Epithelial cell of esophagus (primary cell): ENCODE measurements at places on chromosomes 2 and 18.

GRCh38 chr2:134527381-134527780 is 191.4 kb downstream of the TMEM163 start:
- DNase-seq = no peak

GRCh38 chr2:126704434-126705160 is 48.6 kb downstream of the GYPC start:
- DNase-seq = no peak

- no peak for DNase-seq
These were observed 19.7 kb upstream of the GATA6 start for GRCh38 chr18:22149710-22150109.

DNA sequence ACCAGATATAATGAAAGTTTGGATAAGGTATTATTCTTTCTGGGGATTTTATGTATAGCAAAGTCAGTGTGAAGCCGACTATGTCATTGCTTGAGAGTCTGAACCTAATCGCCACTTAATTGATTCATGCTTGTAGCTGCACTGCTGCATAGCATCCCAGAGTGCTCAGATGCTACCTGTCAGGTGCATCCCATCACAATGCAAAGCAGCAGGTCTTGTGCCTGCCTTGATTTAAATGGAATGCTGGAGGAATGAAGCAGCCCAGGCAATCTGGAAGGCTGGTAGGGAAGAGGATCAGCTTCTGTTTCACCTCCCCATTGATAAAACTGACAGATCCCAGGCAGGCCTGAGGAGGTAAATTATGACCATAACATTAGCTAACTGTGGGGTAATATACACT is 40.4 kb upstream of the ATIC start:
- DNase-seq = no peak

- no peak for DNase-seq
These were observed 81.8 kb downstream of the INPP5D start for GRCh38 chr2:233141901-233142300.

DNA sequence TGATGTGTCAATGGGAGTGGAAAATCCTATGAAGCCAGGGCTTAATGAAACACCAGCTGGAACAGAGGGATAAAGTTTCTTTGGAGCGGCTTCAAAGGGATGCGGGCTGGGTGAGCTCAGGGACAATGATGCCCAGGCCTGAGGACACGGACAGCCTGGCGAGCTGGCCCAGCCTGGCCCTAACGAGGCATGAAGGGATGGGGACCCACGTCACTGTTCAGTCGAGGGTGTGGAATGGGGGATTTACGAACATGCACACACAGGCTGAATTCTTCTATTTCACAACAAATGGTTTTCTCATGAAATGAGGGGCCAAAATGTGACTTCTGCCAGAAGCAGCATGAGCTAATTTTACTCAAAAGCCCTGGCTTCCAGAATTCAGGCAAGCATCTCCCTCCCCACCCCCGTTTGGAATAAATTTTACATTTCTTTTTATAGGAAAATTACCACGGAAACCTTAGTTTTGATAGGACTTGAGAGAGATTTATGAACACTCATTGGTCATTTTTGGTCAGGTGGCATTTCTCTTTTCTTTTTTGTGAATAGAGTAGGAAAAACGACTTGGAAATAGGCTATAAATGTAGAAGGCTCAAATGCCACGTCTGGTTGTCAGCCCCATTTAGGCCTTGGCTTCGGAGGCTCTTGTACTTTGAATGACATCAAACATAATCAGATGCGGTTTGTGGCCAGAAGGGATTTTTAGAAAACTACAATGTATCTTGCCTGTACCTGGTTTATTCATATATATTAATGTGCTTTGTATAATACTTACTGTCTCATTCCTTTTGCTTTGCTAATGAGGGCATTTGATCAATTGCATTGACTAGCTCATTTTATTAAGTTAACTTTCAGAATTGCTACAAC is 893.8 kb upstream of the CELF4 start:
- no peak for DNase-seq

- no peak for DNase-seq
These were observed 411.1 kb downstream of the FIGN start for GRCh38 chr2:163324677-163325076.

GRCh38 chr18:54086046-54086802 is 138.2 kb downstream of the MBD2 start:
- no peak for DNase-seq

- no peak for DNase-seq
These were observed 39.8 kb downstream of the GREB1 start for GRCh38 chr2:11573418-11574175.

DNA sequence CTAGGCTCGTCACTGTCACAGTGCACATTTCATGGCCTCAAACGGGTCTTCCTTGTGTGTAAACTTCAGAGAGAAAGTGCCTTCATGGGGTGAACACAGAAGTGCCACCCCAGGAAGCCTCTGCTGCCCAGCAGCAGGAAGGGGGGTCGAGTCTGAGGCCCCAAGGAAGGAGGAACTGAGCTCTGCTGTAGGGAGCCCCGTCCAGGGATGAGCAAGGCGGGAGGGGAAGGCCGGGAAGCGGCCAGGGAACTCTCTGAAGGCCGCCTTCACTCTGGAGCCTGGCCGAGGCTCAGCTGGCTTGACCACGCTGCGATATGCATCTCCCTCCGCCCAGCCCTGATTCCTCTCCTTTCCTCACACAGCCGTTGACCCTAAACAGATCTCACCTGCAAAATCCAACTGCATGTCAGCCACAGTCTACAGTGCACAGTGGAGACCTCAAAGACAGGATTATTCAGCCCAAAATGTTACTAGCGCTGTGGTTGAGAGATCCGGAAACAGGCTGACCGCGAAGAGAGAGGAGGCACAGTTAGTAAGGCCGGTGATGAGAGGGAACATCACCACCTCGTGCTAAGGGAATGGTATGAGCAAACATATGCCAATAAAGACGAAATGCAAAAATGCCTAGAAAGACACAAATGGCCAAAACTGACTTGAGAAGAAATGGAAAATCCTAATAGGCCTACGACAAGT is 34.2 kb upstream of the CTDP1 start:
- no peak for DNase-seq

DNA sequence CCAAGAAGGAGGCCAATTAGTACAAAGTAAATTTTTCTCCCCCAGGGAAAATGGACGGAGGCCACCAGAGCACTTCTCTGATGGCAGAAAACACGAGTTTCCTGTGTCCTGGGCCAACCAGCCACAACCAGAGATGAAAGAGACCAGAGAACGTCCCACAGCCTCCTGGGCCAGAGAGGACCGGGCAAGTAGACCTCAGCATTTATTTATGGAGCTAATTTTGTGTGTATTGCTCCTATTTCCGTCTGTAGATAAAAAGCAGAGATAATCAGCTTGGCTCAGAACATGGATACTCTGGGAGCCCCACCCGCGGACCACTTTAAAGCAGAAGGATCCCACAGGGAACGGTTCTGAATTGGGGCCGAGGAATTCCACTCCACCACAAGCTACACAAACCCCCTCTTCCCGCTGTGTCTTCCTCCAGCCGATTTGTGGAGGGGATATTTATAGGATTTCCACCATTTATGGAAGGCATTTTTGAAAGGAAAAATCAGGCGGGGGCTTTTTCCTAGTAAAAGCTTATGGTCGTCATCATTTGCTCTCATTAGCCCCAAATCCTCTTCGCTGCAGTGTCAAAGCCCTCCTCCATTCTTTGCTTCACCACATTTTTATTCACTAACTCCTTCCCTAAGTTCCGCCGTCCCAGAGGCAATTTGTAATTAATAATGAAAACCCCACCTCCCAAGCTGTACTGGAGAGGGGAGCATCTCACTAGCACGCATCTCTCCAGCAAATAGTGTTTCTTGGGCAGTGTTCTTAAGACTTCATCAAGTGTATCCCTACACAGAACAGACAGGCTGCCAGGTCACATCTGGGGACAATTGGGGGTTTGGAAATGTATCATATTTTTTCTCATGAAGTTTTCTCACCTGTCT is 43.7 kb upstream of the TWIST2 start:
- no peak for DNase-seq

- no peak for DNase-seq
These were observed 80.9 kb downstream of the MGAT5 start for GRCh38 chr2:134334542-134335353.

- DNase-seq = no peak
These were observed 167.4 kb upstream of the RAB6C start for GRCh38 chr2:129812071-129812470.

- DNase-seq = no peak
These were observed 341.8 kb downstream of the CYRIA start for GRCh38 chr2:16323551-16324543.

DNA sequence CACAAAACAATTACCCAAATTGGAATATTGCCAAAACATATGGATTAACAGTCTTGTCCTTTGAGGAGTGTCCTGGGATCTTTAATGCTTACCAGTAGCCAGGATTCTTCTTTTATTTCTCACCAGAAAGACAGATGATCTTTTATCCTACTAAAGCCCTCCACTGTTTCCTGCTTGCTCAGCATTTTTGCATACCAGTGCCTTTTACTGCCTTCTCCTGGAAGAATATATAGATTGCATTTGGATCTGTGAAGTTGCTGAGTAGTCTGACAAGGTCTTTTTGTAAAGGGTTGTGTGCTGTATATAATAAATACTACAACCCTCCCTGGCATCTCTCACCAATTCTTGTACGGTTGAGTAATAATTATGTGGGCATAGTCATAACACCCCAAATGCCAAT is 652.2 kb downstream of the LRRTM4 start:
- DNase-seq = no peak

DNA sequence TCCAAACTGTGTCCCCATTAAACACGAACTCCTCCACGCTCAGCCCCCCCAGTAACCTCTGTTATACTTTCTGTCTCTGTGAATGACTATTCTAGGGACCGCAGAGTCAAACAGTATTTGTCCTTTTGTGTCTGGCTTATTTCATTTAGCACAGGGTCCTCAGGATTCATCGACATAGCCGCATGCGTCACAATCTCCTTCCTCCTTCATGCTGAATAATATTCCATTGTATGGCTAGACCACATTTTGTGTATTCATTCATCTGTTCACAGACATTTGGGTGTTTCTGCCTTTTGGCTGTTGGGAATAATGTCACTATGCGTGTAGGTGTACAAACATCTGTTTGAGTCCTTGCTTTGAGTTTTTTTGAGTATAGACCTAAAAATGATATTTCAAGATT is 80.9 kb downstream of the SH3RF3 start:
- DNase-seq = no peak

- no peak for DNase-seq
These were observed 534 bp upstream of the SOCS6 start for GRCh38 chr18:70288171-70288850.

GRCh38 chr2:105751272-105751671 is 6.6 kb downstream of the NCK2 start:
- DNase-seq = no peak

- no peak for DNase-seq
These were observed 102.8 kb upstream of the ZNF521 start for GRCh38 chr18:25454730-25455129.
